Activated naive CD4-positive, alpha-beta T cell treated with anti-CD3 and anti-CD28 coated beads, Interleukin-2, amount 10 ng/mL, durations not matched to agents 7 days and 5 days (primary cell): ENCODE measurements at places on chromosomes 2 and 18.

- no peak for DNase-seq
These were observed 31.0 kb downstream of the CCDC68 start for GRCh38 chr18:54928236-54928635.

- no peak for DNase-seq
These were observed 51.4 kb downstream of the TMEM178A start for GRCh38 chr2:39717067-39717466.

DNA sequence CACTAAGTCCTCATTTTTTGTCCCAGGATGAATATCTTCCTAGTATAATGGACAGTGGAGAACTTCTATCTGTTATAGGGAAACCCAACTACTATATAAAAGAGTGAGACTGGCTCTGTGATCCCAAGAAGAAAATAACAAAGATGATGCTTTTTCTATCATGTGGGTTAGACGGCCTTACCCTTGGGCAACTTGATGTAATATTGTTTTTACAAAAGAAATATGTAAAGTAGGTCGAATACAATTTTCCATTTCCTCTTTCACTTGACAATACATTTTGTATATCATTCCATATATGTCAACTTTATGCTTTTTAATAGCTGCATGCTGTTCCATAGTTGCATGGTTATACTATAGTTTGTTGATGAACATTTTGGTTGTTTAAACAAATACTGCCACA is 87.5 kb upstream of the SESTD1 start:
- no peak for DNase-seq

GRCh38 chr2:173828189-173829142 is 136.7 kb downstream of the SP3 start:
- no peak for DNase-seq

- DNase-seq: no peak
These were observed 41.9 kb downstream of the CPO start for GRCh38 chr2:206981086-206981674.

DNA sequence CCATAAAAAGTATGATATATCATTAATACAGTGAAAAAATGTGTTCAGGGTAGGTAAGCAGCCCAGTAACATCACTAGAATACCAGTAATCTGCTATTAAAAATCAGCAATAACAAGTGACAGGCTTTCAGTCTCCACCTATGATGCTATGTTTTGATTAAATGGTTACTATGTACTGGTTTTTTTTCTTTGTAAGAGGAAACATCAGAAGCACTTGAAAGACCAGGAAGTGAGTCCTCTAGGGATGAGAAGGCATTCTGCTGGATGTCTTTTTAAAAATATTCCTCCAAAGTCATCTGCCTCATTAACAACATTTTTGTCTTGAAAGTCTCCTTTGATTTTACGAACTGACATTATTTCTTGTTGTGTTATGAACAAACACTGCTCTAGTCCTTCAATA is 136.0 kb upstream of the FAM98A start:
- DNase-seq: no peak

DNA sequence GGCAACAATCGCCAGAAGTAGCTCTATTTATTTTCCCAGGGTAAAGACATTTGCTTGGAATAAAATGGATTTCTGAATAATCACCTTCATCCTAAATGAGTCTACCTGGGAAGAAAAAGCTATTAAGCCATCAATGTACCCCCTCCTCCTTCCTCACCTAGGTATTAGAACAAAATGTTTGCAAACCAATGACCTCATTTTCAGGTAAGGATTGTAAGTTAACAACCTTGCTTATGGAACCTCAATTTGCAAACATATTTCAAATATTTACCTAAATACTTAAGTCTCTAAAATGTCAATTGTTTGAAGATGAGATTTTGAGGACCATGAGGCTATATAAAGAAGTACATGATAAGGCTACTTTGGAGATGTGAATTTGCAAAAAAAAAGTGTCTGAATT is 43.9 kb downstream of the CAVIN2 start:
- no peak for DNase-seq

- DNase-seq: no peak
These were observed 694.9 kb downstream of the BCL11A start for GRCh38 chr2:59858540-59858939.

DNA sequence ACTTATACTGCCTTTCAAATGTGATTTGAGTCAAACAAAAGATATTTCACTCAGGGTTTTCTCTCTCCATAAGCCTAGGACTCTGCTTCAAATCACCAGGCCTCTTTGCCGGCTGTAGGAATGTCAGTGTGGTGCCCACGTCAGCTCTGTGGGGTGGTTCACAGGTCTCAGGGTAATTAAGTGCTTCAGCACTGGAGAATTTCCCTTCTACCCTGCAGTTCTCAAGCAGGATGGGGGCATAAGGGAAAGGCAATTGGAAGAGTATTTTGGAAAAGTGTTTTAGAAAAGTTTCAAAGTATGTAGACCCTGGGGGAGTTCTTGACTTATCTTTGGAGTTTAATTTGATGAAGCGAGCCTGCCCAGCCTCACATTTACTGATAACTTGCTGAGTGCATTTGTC is 9.6 kb downstream of the CNGA3 start:
- no peak for DNase-seq

- no peak for DNase-seq
These were observed 16.3 kb upstream of the RMND5A start for GRCh38 chr2:86703704-86704361.

DNA sequence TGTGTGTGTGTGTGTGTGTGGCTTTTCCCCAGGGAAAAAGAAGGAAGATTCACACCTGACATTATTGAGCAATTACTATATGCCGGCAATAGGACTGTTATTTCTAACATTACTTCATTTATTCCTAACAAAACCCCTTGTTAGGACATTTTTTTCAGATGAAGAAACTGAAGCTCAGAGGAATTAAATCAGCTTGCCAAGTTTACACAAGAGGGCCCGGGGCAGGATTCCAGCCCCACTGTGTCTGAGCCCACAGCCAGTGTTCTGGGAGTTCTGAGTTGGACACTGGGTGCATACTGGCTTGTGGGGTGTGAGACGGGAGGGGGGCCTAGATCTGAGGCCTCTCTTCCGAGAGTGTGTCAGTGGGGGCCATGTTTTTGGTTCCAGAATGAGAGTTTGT is 9.9 kb downstream of the TOGARAM2 start:
- no peak for DNase-seq

GRCh38 chr2:5609201-5609600 is 83.0 kb upstream of the SOX11 start:
- no peak for DNase-seq

DNA sequence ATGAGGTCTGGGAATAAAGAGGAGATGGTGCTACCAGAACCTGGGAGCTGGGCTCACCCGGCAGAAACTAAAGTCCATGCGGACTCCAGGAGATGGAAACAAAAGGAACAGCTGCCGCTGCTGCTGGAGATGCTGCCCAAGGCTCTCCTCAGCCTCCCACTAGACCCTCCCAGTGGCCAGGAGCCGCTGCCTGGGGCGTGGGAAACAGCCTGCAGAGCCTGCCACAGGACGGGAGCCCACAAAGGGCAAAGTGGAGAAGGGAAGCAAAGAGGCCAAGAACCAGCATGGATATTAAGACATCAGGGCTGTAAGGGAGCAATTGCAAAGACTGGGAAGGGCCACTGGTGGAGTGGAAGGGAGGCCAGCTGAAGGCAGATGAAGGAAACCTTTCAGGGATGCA is 179.6 kb downstream of the NCK2 start:
- no peak for DNase-seq

DNA sequence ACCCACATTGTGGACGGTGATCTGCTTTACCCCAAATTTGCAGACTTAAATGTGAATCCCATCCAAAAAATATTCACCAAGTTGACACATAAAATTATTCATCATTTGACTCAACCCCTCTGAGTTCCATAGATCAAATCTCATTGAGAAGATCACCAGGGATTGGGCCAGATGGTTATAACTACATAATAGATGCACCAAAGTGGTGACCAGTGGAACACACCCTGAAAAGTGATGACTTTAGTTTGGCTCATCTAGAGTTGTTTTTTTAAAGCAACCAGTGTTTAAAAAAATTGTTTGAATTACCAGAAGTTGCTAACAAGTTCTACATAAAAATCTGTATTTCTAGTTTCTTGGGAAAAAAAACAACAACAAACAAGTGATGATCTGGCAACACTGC is 155.0 kb downstream of the PLCL1 start:
- DNase-seq: no peak

DNA sequence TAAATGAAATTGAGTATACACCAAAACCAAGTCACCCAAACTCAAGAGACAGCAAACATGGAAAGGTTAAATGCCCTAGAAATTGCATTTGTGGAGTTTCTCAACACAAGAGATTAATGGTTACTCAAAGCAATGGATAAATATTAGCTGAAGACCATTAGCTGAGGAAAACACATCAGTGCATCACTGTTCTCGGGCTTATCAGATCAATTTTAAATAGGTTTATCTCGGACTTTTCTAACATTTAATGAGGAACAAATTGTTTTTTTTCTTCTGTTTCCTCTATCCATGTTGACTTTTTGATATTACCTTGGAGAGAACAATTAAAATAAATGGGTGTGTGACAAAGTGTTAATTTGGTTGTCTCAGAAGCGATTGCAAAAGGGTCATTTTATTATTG is 105.4 kb upstream of the PIK3C3 start:
- DNase-seq: no peak

DNA sequence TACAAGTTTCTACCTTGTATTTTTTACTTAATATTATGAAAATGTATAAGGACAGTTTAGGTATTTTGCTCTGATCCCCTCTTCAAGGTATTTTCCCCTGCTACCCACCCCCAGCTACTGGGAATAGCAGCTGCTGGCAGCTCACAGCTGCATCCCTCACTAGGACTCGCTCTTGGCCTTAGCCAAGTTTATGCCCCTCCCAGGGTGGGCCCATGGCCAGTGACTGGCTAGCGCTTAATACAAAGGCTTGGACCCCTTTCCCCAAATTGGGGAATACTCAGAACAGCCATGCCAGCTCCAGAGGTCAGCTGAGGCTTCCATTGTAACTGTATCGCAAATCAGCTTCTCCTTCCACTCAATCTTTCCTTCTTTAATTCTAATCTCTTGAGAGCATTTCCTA is 131.3 kb downstream of the GFPT1 start:
- no peak for DNase-seq

DNA sequence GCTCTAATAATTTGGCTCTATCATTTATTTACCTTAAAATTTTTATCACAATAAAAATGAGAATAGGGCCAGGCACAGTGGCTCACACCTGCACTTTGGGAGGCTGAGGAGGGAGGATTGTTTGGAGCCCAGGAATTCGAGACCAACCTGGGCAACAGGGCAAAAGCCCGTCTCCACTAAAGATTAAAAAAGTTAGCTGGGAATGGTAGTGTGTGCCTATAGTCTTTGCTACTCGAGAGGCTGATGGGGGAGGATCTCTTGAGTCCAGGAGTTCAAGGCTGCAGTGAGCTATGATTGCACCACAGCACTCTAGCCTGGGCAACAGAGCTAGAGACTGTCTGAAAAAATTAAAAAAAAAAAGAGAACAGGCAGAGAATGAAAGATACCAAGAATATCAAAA is 5.7 kb downstream of the MPHOSPH10 start:
- no peak for DNase-seq

- DNase-seq: no peak
These were observed 36.6 kb downstream of the SCTR start for GRCh38 chr2:119487434-119488244.

GRCh38 chr2:85596026-85596333 is 435 bp downstream of the RNF181 start:
- DNase-seq: no peak

DNA sequence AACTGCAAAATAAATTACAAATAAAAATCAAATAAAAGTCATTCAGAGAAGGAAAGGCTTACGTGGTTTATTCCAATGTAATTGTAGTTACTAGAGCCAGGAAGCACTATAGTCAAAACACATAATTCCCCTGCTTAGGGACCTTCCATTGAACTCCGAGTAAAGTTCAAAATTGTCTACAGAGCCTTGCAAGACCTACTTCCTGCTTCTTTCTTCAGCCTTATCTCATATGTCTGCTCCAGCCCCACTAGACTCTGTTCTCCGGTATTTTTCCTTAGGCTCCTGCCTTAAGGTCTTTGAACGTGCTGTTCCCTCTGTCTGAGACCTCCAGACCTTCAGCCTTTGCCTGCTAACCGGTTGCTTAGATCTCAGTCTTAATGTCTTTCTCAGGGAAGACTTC is 104.3 kb downstream of the ARL6IP6 start:
- no peak for DNase-seq

GRCh38 chr18:35949090-35949489 is 23.4 kb upstream of the RMP24 start:
- DNase-seq: no peak

DNA sequence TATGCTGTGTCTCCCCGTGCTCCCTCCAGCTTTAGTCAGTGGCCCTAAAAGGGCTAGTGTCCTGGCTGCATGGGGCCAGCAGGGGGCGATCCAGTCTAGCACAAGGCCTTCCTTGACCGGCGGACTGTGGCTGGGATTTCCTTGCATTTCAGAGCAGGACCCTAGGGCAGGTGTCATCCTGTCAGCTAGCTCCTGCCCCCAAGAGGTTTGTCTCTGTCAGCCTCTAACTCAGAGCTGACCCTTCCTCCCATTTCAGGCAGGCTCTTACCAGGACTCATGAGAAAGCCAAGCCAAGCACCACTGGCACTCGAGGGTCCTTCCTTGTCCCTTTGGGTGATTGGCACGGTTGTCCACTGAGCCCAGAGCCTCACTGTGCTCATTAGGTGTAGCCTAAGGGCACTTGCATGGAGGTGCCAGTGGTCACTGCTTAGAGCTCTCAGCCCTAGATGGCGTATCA is 140.3 kb downstream of the RPIA start:
- peak; percentile 63 for DNase-seq

- DNase-seq: no peak
These were observed 1.2 kb upstream of the HAAO start for GRCh38 chr2:42793334-42794270.

DNA sequence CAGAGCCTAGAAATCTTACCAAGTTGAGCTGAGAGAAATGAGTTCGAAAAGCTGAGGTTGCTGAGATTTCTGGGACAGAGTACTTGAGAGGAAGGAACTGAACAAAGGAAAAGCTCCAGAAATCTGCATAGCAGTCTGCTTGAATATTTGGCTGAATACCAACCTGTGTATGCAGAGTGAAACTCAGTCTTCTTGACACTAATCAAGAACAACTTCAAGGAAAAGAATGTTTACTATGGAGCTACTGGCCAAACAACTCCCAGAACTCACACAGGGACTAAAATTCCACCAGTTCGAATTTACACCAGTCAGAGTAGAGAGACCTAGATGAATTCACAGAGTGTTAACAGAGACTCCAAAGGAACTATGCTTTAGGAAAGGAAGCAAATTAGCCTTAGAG is 66.5 kb downstream of the USP37 start:
- no peak for DNase-seq

GRCh38 chr2:80393991-80394390 is 89.4 kb upstream of the LRRTM1 start:
- no peak for DNase-seq

- DNase-seq: no peak
These were observed 9.0 kb downstream of the METTL21A start for GRCh38 chr2:207616185-207616584.

GRCh38 chr18:45161850-45162249 is 453.4 kb upstream of the SLC14A2 start:
- DNase-seq: no peak

- no peak for DNase-seq
These were observed 86.8 kb upstream of the ST3GAL5 start for GRCh38 chr2:85975581-85975980.
